Activated B cell treated with CpG ODN at 0.5 μM for 24 hours (primary cell): ENCODE measurements at places on chromosomes 2 and 18.

GRCh38 chr18:908758-909724, 4.4 kb downstream of the ADCYAP1 start:
- no peak for DNase-seq

DNA sequence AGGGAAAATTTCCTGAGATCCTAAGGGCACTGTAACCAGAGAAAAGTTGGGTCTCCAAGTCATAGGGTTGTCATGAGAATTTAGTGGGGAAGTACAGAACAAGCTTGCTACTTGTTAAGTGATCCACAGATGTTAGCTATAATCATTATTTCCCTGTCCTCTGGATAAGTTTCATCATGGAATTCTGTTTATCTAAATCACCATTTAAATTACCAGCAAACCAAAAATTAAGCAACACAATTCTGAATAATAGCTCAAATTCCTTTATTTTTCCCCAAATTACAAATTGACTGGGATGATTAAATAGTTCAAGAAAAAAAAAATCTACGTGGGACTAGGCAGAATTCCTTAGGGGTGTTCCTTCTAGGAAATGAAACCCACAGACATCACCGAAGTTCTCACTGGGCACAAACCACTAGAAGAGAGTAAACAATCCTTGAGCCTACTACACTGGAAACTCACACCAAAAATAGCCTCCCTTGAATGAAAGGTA, 159.5 kb downstream of the COL6A3 start:
- DNase-seq = no peak

- no peak for DNase-seq
Measured at GRCh38 chr2:191145769-191146471, 4.9 kb downstream of the STAT4 start.

DNA sequence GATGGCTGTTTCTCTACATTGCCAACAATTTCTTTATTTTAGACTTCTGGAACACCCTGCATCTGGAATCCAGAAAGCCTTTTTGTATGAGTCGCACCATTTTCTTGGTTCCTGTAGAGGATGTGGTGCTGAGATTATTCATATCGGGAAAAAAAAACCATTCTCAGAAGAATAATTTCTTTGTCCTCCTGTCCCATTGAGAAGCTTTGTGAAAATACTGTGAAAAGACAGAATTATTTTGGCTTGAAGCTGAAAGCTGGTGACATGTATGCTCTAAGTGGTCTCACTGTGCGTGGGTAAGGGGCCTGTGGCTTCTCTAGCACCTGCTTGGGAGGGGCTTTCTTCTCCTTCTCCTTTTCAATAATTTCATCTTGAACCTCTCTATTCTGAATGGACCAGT, 138.4 kb downstream of the FAM210A start:
- no peak for DNase-seq

DNA sequence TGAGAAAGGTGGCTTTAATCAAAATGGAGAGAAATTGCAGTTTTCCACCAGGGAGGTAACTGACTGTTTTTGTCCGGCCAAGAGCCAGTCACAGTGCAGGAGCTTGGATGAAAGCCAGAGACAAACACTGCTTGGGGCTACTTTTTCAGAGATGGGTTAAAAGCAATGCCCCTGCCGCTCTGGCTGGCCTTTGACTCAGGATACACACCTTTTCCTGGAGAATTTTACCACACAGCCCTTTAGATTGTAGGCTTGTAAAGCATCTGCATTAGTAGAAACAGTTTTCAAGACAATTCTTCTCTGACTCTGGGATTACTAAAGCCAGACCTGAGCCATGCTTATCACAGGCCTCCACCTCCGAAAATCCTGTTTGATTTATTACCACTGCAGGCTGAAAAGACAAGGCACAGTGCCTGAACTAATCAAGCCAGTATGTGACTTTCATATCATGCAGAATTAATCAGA, 79.7 kb downstream of the CCBE1 start:
- DNase-seq = no peak

DNA sequence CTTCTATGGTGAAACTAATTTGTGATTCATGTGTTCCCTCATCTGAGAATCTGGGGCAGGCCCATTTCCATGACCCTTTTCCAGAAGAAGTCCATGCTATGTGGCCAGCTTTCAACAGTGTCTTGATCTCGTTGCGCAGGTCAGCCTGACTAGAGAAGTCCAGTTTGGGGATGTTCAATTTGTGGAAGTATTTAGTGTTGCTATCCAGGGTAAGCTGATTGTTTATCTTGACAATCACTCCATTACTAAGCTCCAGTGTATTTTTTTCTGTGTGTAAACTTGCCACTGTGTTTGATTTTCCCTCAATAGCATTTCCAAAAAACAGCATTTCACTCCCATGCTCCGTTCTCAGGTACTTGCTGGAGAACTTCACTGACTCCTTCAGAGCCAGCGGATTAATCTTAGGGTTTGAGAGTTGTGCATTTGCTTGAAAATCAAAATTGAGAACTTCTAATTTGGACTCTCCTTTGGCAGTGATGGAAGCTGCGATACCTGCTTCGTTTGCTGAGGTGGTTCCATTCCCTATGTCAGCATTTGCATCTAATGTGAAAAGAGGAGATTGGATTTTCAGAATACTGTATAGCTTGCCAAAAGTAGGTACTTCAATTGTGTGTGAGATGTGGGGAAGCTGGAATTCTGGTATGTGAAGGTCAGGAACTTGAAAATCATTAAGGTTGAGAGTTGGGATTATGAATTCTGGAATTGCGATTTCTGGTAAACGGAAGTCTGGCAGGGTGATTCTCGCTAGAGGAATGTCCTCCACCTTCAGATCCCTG, 35.7 kb downstream of the APOB start:
- no peak for DNase-seq

GRCh38 chr2:121289271-121289670, 4.3 kb upstream of the TFCP2L1 start:
- DNase-seq = no peak

- DNase-seq = no peak
Measured at GRCh38 chr2:39411181-39411944, 25.7 kb downstream of the MAP4K3 start.

DNA sequence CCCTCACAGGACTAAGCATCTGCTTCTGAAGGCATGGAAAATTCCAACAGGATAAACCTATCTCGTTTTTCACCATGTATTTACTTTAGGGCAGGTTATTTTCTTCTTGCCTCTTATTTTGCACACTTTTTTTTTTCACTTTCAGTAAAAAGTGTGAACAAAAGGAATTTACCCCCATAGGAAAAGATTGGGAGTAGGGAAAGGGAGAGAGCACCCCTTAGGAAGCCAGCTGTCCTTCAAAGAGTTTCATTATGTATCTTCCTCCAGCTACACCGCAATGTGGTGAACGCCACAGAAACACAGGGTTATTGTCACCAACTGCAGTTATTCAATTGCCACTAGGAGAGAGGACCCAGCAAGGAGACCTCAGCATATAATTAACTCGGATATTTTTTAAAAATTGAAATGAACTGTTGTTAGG, 286.2 kb upstream of the VRK2 start:
- no peak for DNase-seq
